ENCODE measurements at places on chromosomes 2 and 18. TPM values are rescaled to one million over a fixed set of nuclear protein-coding genes. Genes with fewer than 3 reads are reported as not detected.

DNA sequence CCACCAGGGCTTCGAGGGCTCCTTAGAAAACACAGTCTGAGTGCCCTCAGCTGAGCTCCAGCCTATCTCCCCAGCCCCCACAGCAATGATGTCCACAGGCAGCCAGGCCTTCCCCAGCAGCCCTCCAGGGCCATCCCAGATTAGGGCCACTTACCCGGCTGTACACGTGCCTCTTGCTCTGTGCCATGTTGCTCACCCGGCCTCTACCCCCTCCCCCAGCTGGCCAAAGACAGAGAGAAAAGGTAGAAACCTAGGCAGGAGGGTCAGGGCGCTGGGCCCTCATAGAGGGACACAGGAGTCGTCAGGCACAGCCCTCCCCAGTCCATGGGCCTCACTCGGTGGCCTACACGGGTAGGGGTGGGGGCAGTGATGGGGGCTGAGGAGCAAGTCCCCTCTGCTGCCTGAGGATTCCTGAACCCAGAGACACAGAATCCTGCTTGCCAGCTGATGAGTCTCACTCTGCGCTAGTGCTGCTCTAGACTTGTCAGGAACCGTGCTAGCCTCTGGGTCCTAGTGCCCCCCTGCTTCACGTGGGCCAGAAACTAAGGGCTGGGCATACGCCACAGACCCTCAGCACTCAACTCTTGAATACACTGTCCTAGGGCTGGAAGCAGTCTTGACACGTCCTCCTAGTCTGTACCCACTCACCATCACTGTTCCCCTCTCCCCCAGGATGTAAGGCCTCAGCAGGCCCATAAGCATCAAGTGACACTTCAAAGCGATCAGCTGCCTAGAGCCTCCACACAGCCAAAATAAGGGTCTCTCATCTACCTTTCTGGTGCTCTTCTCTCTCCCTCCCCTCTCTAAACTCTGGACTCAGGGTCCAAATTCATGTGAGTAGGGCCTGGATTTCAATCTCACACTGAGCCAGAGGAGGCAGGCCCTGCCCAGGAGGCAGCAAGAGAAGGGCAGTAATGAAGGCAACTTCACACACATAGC is at the start of gene DCTN1:
TSS of gene DCTN1 (minus strand) at position 461 of the 939 bp plus-strand sequence. CDS start at position 187, 274 bp downstream.
- peak; percentile 19 for DNase-seq

DNA sequence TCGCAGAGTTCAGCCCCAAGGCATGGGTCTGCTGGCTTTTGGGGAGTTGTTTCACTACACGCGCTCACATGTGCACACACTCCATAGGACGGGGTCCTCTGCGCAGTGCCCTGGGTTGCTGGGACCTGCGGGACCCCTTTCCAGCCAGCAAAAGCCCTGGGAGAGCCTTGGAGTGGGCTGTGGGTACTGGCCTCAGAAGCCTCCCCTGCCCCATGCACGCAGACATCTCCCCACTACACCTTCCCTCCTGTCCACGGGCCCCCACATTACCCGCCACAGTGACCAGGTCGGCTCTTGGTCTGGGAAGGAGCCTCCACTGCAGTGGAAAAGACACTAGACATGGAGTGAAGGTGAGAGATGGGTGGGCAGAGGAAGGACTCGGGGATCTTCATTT is 48.5 kb downstream of the FAM168B start:
- DNase-seq, result no peak

DNA sequence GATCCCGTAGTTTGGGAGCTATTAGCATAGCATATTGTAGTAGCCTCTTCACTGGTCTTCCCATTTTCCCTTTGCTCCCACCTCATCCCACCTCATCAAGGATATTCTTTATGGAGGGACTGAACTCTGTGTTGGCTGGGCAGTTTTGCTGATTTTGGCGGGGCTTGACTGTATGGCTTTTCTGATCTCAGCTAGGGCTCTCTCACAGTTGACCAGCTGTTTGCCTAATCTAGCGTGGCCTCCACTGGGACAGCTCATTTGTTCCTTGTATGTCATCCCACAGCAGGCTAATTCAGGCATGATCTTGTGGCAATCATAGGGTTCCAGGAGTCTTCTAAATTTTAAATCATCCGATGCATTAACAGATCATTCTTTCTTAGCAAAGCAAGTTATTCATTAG is 30.2 kb upstream of the MTX2 start:
- DNase-seq, result no peak

DNA sequence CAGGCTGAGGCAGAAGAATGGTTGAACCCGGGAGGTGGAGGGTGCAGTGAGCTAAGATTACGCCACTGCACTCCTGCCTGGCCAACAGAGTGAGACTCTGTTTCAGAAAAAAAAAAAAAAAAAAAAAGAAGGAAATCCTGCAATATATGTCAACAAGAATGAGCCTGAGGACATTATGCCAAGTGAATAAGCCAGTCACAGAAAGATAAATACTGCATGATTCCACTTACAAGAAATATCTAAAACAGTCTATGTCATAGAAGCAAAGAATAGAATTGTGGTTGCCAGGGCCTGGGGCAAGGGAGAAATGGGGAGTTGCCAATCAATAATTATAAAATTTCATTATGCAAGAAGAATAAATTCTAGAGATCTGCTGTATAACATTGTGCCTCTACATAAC is 425.8 kb downstream of the NRXN1 start:
- DNase-seq, result no peak

GRCh38 chr2:42089340-42089925 is 41.6 kb downstream of the PKDCC start:
- no peak for DNase-seq

- DNase-seq, result no peak
Observed at GRCh38 chr2:9773903-9774239, 69.4 kb upstream of the TAF1B start.

DNA sequence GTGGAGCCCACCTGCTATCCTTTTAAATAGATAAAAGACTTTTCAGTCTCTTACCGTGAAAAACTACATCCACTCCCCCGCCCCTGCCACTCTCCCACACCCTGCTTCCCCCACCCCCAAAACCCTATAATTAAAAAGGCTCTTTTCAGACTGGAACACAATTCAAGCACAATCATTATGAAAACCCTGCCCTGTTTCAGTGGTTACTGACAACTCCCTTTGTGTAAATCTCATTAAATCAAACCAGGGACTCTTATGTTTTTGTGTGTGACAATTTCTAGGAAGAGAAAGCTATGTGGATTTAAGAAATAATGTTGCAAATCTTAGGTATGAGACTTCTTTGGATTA is 21.0 kb upstream of the ZNF532 start:
- no peak for DNase-seq

DNA sequence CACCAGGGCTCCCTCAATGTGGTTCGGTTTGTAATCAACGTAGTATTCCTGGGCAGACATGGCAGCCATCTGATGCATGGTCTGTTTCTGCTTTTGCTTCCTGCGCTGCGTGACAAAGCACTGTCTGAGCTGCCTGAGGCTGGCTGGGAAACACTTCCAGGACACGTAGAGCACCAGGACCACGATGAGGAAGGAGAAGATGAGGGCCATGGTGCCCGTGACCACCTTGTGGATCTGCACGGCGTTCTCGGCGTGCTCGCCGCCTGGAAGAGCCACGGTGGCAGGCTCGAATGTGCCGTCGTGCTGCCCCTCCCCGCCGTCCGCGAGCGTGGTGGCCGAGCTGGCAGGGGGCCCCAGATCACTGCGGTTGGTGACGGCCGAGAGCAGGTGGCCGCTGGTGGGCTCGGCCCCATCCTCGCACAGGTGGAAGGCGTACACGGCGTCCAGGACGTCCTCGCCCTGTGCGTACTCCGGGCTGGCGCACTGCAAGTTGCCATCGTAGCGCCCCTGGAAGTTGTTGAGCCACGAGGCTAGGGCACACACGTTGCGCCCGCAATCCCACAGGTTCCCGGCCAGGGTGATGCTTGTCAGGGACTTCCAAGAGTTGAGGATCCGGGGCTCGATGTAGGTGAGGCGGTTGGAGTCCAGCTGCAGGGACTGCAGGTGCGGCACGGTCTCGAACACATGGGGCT is 2.1 kb downstream of the LRRTM1 start:
- DNase-seq, result no peak

The HOXD11 gene
- total RNA-seq, result not detected

The HSBP1L1 gene
- total RNA-seq, result 20.6 TPM

The TOGARAM2 gene
- total RNA-seq, result not detected

The HOXD9 gene
- 9.5 TPM for total RNA-seq

The STAMBP gene
- 62.0 TPM for total RNA-seq

The REG1B gene
- not detected for total RNA-seq

The CIAO1 gene
- total RNA-seq, result 148 TPM

Measured in Caki2 (cell line).